ENCODE measurements at places on chromosomes 7 and 10. TPM values are rescaled to one million over a fixed set of nuclear protein-coding genes. Genes with fewer than 3 reads are reported as not detected.

RBP3 gene
- not detected for total RNA-seq

EFCAB10 gene
- total RNA-seq = not detected

GSDME gene
- total RNA-seq = 11.0 TPM

CAMK2B gene
- 4.7 TPM for total RNA-seq

LIPK gene
- not detected for total RNA-seq

PON3 gene
- total RNA-seq = 5.2 TPM

PARG gene
- total RNA-seq = 36.5 TPM

Measured in skeletal muscle tissue (tissue), 5 donors.